ENCODE measurements at places on chromosomes 2 and 18.

GRCh38 chr2:138502255-138503086 lies 901 bp downstream of the SPOPL start:
- DNase-seq: no peak

DNA sequence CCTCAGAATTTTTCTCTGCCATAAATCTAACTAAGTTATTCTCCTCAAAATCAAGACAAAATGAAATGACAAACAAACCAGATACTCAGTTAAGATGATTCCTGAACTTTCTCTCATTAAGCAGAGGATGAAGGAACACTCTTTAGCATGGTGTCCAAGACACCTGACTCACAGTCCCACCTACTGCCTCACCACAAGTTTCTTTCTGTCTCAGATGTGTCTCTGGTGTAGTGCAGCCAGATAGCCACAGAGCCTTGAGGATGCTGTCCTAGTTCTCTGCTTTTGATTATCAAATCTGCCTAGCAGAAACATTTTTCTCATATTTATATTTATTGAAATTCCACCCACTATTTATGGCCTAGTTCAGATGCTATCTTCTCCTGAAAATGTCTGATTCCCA lies 103.6 kb upstream of the TMEM200C start:
- DNase-seq: no peak

DNA sequence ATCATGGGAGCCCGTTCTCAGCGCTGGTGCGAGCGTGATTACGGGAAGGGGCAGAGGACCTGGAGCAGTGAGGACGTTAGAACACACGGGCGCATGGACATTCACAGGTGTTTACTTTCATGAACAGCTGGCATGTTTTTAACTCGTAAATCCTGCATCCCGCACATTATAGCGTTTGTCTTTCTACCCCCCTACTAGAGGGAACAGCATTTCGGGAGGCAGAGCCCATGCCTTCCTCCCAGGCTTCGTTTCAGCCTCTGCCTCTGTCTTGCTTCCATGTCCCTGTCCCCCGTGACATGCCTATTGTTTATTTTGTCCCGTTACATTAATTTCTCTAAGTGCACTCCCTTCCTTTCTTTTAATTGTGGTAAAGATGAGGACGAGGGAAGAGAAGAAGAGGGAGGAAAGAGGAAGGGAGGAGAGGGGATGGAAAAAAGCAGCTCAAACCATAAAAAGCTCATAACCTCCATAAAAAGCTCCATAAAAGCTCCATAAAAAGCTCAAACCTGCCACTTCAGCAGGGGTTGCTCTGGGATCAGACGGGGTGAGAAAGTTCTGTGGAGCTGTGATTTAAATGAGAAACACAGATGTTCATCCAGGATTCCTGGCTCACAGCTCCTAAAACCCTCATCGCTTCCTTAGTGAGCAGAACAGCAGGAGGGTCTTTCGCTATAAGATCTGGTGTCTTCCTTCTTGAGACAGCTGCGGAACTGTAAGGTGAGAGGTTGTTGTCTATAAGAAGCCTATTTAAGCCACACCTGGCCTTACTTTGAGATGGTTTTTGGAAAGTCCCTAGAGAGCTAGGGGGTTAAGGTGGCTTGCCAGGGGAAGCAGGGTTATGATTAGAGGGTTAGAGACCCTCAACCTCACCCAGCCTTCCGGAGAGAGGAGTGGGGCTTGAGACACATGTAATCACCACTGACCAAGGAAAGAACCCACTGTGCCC lies 66.6 kb upstream of the SNTG2 start:
- DNase-seq: no peak

- no peak for DNase-seq
These were observed 593.9 kb upstream of the ZNF804A start for GRCh38 chr2:184004289-184004947.

DNA sequence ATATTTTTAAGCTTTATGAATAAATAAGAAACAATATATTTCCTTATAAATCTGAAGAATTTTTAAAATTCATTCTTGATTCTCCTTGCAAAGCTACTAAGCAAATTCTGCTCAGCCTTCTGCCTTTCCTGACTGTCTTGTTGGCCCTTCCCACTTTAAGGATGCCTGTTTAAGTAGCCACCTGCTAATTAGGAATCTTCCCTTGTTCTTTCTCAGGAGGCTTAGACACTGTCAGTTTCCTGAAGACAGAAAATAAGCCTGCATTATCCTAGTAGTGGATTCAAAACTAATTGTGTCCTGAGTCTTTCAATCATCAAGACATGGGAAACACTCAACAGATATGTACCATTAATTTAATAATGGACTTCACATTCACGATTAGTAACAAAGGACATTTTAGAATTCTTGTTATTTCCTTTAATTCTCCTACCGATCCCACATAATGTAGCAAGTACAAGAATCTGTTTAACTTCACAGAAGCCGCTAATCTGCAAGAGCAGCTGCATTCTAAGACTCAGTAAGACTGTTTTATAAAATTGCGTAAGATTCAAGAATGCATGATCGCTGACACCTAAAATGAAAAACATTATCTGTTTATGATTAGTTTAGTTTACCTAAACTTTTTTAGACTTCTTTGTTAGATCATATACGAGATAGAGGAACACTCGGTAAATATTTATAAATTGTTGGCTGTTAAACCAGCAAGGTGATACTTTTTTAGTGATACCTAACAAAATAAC lies 445.4 kb upstream of the DSEL start:
- DNase-seq: no peak

DNA sequence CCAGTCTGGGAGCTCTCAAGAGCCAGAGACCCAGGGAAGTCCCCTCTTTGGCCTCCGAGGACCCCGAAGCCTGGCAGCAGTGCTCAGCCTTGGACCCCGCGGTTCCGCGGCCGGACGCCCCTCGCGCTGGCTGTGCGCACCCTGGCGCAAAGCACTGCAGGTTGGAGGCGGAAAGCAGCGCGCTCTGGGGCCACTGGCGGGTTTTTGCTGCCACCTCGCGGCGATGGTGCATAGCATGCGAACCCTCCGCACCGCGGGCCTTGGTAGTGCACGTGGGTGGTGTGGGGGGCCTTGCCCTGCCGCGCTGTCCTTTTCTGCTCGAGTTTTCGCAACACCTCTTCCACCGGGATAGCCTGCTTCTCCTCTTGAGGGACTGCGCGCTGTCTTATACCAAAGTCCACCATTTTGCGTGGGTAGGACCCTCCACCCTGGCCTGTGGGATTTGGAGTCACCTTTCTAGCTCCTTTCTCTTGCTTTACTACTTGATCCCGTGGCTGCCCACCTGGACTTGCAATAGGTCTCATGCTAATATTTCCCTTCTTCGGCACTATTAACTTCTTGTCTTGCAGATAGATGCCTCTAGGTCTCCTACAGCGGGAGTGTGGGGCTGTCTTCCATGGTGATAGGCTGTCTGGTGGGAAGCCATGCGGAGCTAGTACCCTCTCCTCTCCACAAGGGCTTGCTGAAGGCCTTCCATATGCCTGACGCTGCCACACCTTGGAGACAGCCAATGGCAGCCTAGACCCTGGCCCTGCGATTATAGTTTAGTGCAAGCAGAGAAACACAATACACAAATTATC lies 14.3 kb downstream of the SIX3 start:
- DNase-seq: peak; percentile 57

DNA sequence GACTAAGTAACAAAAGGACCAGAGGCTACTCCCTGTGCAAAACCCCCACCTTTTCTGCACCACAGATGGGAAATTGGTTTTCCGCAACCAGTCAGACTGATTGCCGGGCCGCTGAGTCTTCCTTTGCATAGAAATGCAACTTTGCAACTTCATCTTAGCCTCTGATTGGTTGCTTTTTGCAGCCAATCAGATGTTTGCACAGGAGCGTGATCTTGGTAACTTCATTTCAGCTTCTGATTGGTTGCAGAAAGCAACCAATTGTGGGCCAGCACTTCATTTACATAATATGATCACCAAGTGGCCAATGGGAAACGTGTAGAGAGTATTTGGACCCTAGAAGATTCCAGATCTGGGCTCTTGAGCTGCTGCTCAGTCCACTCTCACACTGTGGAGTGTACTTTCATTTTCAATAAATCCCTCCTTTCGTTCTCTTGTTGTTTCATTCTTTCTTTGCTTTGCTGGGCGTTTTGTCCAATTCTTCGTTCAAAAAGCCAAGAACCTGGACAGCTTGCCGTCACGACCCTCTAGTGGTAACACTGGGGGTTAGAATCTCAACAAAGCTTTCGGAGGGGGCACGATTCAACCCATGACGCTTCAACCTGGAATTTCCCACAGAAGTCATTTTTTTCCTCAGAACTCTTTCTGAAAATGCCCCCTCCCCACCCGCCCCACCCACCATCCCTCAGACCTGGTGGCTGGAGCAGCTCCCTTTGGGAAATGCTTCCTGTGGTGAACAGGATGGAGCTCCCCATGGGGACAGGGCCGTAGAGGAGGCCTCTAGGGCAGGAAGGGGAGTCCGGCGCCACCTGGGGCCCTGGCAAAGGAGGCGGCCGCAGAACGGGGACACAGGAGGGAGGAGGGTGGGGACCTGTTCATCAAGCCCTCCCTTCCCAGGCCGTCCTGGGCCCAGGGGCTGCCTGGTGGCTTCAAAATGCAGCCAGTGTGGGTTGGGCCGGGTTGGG lies 31.8 kb upstream of the KCNF1 start:
- no peak for DNase-seq

- no peak for DNase-seq
These were observed 8.0 kb upstream of the STAM2 start for GRCh38 chr2:152183401-152184073.

DNA sequence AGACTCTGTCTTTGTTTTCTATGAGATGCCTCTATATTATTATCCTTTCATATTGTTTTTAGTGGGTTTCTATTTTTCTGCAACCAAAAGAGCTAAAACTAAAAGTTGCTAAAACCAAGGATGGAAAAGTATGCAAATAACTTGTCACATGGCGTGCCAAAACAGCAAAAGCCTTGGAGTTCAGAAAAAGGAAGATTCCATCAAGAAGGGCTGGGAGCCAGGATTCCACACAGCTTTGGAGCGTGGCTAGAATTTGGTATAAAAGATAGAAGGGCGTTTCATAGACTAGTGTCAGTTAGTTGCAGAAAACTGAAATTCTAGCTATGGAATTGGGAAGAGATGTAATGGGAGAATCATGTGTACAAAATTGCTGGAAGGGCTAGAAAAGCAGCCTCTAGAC lies 4.1 kb downstream of the SCYGR1 start:
- no peak for DNase-seq

Data from NCI-H1930 (cell line).